ENCODE measurements at places on chromosomes 6 and 20. TPM values are rescaled to one million over a fixed set of nuclear protein-coding genes. Genes with fewer than 3 reads are reported as not detected.

- no peak for DNase-seq
Measured at GRCh38 chr20:2902291-2902690, 29.0 kb downstream of the PTPRA start.

Gene FAM184A
- 0.56 TPM for total RNA-seq

DNA sequence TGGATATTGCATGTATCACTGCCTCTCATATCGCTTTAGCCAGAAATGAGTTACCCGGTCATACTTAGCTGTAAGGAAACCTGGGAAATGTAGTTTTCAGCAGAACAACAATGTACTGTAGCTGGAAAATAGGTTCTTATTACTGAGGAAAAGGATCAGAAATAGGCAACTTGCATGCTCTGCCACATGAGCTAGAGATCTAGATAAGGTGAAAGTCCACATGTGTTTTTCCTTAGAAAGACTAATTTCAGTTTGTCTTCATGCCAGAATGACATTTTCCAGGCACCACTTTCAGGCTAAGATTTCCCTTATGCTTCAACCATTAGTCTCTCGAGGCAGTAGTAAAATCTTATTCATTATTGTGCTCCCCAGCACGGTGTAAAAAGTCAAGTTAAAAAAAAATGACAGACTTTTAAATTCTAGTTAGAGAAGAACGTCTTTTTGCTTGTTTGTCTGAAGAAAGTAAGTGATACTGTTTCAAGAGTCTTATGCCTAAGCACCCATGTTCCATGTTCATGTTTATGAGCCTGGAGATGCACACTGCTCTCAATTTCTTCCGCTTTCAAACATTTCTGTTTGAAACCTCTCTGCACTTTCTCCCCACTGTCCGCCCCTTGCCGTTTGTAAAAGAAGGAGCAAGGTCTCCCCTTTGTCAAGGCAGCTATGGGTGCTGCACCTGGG is 67.6 kb downstream of the ZNF831 start:
- DNase-seq: no peak

- no peak for DNase-seq
Measured at GRCh38 chr6:129253727-129254126, 370.8 kb downstream of the LAMA2 start.

DNA sequence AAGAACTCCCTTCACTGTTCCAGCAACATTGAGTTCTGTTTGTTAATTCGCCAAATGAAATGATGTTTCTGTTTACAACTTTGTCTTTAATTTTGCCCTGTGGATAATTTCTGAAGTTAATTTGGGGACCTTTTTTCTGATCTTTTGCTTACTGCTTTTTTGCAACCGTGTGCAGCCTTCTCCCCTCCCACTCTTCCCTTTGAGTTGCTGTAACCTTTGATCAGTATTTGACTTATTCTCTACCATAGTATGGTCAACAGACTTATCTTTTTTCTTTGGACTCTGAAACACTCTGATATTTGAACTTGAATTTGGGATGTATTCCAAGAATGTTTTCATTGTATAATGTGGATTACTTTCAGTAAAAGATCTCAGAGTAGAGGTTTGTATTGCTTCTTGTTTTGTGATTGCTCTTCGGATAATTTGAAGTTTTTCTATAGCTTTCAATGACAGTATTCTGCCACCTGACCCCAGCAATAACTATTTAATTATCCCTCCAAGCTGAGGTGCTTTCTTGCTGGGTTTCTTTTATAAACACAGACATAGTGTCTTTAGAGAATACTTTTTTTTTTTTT is 46.2 kb downstream of the LRRN4 start:
- peak; percentile 38 for DNase-seq

GRCh38 chr6:87832025-87832825 is 130.2 kb upstream of the AKIRIN2 start:
- no peak for DNase-seq

GRCh38 chr6:102215425-102215824 is 821.9 kb downstream of the GRIK2 start:
- DNase-seq: no peak

DNA sequence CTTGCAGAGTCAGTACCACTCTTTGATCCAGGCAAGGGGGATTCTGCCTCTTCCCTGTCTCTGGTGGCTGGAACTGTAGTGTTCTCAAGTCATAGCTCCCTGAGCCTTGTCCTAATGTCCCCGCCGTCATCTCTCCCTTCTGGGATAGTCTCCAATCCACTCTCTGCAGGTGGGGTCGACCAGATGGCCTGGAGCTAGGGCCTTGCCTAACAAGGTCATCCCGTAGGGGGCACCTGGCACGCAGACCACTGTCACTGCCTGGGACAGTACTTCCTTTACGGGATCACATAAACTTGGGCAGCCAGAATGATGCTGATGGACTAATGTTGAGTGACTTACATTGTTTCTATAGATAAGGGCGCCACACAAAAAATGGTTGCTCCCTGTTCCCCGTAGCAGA is 118.9 kb upstream of the SLC22A23 start:
- DNase-seq: no peak

Gene PRICKLE4
- total RNA-seq: 1.8 TPM

Gene TRIM10
- 3.8 TPM for total RNA-seq

Gene DNAH8
- total RNA-seq: not detected

GRCh38 chr6:1986454-1987243 is 258.8 kb downstream of the GMDS start:
- DNase-seq: no peak

Gene HLA-DPB1
- total RNA-seq: 53.5 TPM

GRCh38 chr6:41200296-41200900 is 551 bp downstream of the TREML2 start:
- no peak for DNase-seq

Measured in colonic mucosa (tissue), 4 donors.